Central memory CD4-positive, alpha-beta T cell (primary cell): ENCODE measurements at places on chromosomes 13 and 19.

DNA sequence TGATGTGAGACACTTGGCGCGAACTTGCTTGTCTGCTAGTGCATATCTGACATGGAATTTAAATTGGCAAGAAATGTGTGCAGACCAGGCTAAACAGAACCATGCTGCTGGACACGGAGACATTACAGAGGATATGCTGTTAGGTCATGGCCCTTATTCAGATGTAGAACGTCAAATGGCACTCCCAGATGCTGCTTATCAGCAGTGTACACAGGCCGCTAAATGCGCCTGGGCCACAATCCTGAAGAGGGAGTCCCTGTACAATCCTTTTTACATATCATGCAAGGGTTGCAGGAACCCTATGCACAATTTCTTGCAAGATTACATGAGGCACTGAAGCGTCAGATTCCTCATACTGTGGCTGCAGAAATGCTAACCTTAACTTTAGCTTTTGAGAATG is 9.3 kb downstream of the ZNF350 start:
- DNase-seq, result no peak

DNA sequence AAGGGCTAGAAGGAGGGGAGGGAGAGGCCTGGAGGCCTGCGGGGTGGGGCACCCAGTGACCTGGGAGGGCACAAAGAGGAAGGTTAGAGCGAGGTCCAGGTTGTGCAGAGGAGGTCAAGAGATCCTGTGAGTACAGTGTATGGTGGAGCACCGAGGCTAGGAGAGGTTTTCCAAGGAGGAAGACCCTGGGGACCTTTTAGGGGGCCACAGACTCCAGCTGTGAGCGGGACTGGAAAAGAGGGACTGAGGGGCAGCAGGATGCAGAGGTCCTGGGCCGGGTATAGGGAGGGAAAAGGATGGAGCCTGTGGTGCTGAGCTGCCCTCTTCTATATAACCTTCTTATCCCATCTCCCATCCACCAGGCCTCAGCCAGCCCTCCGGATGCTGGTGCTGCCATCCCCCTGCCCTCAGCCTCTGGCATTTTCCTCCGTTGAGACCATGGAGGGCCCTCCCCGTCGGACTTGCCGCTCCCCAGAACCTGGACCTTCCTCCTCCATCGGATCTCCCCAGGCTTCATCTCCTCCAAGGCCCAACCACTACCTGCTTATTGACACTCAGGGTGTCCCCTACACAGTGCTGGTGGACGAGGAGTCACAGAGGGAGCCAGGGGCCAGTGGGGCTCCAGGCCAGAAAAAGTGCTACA is 863 bp downstream of the ZNF581 start:
- no peak for DNase-seq

DNA sequence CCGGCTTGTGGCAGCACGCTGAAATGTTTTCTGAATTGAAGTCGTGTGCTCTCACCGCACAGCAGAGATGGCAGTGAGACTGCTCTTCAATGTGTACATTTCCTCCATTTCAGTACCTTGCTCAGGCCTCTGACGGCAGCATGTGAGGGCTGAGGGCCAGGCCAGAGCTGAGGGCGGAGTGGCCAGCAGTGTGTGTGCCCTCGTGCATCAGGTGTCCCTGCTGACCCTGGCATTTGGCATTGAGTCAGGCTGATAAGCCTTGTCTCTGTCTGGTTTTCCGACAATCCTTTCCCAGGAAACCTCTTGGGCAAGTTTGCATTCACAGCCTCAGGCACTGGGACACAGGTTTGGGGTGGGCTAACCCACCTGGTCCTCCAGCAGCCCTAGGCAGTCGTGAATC is 62.3 kb downstream of the EFNB2 start:
- DNase-seq, result no peak

DNA sequence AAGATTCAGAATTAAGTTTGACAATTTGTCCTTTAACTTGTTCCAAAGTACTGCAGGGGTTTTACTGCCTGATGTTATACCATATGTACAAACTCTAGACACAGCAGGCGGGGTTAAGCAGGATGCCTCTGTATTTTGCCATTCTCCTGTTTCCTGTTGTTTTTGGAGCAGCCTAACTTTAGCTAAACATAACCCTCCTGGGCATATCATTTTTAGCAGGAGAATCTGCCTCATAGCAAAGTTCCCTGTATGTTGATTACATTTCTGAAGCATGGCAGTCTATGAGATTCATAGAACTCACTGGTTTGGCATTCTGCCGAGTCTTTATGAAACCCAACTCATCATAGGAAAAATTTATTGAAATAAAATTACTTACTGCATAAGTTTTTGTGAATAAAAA is 5.2 kb downstream of the LHFPL6 start:
- no peak for DNase-seq

DNA sequence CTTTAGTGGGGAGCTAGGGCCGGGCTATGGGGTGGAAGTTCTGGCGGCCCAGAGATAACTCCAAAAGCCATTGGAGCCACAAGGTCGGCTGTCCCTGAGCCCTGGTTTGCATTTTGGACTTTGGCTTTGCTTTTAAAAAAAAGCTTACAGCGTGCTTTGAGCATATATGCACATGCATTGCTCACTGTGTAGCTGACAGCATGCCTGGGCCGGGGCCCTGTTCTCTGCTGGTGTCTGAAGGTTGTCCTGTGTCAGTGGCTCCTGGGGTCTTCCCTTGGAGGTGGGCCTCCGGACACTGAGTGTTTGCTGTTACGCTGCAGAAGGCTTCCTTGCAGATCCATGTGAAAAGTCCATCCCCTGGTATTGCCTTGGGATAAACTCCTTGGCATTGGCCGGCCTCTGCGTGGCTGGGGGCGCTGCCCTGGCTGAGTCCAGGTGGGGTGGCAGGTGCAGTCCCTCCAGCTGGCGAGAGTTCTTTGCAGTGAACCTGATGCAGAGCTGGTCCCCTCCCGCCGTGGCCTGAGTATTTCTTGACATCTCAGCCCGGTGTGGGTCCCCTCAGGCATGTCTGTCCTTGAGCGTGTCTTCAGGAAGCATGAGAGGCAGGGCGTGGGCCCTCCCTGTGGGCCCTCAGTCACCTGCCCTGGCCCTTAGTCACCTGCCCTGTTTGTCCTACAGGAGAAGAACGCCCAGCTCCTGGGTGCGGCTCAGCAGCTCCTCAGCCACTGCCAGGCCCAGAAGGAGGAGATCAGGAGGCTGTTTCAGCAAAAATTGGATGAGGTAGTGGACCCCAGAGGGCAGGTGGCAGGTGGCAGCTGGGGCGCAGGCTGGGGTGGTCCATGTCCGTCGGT is 23.0 kb downstream of the PLEKHJ1 start:
- no peak for DNase-seq

GRCh38 chr19:54573330-54573872 is at the start of gene LILRA2:
Gene LILRA2 (plus strand): TSS chr19:54573790. CDS start chr19:54573879, 89 bp downstream.
- DNase-seq, result no peak

GRCh38 chr13:112205990-112206389 is 139.0 kb downstream of the SOX1 start:
- no peak for DNase-seq

- DNase-seq, result no peak
Observed at GRCh38 chr13:112064222-112064621, 2.7 kb upstream of the SOX1 start.
